ENCODE measurements at places on chromosomes 4 and X.

GRCh38 chr4:118033148-118034052, 886 bp upstream of the NDST3 start:
- DNase-seq, result peak; percentile 76

- no peak for DNase-seq
Observed at GRCh38 chr4:165874072-165874790, 1.2 kb downstream of the TLL1 start.

GRCh38 chr4:18480928-18481327, 459.4 kb upstream of the LCORL start:
- DNase-seq, result no peak

- DNase-seq, result peak; percentile 66
Observed at GRCh38 chrX:6021316-6022091, 207.2 kb downstream of the NLGN4X start.

- peak; percentile 46 for DNase-seq
Observed at GRCh38 chr4:2842687-2843262, 869 bp upstream of the ADD1 start.

- DNase-seq, result no peak
Observed at GRCh38 chr4:129371926-129372325, 276.0 kb downstream of the C4orf33 start.

DNA sequence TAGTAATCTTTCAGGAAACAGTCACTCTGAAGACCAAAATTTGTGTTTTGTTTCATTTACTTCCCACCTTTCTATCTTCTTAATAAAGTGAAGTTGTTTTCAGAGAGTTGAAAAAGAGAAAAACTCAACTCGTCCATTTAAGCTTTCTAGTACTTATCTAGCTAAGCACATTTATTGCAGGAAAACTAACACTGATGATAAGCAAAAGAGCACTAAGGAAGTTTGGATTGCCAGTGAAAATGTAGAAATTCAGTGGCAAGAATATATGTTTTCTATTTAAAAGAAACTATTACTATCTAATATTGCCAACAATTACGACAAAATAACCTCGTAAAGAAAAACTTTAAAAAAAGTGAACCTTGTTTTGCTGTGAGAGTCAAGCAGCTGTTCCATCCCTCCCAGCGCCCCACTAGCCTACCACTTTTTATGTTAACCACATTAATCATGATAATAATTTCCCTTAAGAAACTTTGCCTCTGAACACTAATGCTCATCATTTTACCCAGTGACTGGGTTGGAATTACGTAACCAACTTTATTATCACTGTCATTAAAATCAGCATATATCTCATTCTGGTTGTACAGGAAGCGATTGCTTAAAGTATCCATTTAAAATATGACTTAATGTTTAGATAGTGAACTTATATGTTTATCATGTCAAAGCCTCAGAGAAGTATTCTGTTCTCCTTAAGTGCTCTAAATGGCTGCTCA, 24.8 kb downstream of the SPRY1 start:
- DNase-seq, result no peak

DNA sequence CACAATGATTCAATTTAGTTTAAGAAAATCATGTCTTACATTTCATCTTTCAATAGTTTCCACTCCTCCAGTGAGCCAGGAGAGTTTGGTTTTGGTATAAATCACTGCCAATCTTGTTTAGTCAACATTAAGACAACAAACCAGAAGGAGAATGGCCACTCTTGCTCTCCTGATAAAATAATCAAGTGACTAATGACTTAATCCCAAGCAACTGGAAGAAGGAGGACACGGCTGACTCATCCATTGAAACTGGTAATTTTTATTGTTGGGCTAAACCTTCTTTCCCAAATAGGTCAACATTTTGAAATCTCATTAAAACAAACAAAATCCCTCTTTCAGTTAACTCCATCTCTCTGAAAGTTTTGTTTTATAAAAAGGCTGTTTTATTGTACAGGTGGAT, 230.2 kb downstream of the CLCN4 start:
- no peak for DNase-seq

- DNase-seq, result no peak
Observed at GRCh38 chrX:16060252-16060651, 63.1 kb upstream of the GRPR start.

- no peak for DNase-seq
Observed at GRCh38 chr4:173448103-173448502, 49.2 kb upstream of the SCRG1 start.

DNA sequence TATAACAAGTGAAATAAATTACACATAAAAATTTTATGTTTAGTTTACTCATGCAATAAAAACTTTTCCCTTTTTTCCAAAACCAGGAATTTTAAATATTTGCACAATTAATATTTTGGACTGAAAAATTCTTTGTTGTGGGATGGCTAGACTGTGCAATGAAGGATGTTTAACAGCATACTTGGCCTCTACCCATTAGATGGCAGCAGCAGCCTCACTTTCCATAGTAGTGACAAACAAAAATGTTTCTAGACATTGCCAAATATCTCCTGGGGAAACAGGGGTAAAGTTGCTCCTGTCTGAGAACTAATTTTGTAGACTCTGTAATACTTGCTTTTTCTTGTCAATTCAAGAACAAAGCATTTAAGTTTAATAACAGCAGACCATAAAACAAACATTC, 49.8 kb downstream of the SCLT1 start:
- no peak for DNase-seq

GRCh38 chr4:150176547-150176946, 98.3 kb downstream of the DCLK2 start:
- no peak for DNase-seq

DNA sequence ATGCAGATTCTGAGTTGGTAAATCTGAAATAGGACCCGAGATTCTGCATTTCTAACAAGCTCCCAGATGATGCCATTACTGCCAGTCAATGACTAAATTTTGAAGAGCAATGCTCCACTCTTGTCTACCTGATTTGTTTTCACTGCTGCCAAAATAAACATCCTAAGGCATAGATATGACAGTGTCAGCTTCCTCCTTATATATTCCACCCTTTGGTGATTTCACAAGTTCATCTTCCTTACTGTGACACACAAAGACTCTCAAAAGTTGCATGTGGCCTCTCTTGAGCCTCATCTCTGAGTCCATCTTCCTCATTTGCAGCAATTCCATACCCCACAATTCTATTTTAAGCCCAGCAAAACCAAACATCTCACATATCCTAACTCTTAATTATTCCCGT, 110.9 kb downstream of the FBXW7 start:
- peak; percentile 50 for DNase-seq

- DNase-seq, result no peak
Observed at GRCh38 chr4:184056877-184057276, 151.8 kb downstream of the STOX2 start.

DNA sequence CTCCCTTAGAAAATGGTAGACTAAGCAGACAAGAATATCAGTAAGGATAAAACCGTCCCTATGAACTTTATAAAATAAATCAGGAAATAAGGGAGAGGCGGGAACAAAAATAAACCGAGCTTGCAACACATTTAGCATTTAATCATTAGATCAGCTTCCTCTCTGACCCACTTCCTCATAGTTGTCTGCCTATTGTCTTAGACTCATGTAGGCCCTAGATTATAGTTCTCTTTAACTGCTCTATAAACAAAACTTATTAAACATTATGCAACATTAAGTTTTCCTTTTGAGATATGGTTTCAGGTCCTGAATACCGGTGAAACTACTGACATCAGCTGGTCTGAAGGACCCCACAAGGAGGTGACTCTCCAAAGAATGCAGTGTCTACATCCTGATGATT, 15.8 kb upstream of the SRD5A3 start:
- DNase-seq, result peak; percentile 39

DNA sequence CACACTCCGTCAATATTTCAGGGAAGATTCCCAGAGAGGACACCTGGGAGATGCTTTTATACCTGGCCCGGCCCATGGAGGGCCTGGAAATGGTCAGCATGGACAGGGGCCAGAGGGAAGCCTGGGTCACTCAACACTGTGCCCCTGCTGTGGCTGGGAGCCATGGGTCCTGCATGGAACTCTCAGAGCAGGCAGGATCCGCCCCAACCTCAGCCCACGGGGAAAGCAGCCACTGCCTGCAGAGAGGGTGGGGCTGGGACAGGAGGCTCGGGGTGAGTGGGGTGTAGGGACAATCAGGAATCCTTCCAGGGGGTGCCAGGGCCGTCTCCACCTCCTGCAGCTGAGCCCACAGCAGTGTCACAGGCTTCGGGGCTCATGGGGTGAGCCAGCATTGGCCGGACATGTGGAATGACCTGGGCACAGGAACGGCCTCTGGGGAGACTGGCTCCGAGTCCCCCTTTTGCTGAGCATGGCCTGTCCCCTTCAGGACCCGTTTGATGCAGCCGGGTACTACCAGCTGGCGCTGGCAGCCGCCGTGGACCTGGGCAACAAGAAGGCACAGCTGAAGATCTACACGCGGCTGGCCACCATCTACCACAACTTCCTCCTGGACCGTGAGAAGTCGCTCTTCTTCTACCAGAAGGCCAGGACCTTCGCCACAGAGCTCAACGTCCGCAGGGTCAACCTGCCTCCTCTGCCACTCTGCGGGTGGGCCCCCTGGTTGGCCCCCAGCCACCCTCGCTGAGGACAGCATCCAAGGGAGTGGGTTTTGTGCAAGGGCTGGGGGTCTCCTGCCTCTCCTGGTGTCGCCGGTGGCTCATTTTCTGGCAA, 29.1 kb upstream of the HTRA3 start:
- no peak for DNase-seq

DNA sequence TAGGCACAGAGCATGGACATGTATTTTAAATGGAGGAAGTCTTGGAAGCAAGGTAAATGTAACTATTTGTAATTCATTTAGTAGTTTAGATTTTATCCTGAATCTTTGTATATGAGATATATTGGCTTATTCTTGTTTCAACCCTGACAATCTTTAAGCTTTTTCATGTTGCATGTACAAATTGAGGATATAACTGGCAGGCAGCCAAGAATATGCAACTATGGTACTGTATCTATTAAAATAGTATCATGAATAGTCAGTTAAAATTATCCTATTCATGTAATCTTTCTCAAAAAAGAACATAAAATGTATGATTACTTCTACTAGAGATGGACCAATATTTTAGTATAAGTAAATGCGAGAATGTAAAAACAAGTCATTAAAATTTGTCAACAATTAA, 1141.5 kb downstream of the PCDH18 start:
- DNase-seq, result no peak

GRCh38 chrX:2550328-2551020, 49.7 kb upstream of the DHRSX start:
- no peak for DNase-seq

DNA sequence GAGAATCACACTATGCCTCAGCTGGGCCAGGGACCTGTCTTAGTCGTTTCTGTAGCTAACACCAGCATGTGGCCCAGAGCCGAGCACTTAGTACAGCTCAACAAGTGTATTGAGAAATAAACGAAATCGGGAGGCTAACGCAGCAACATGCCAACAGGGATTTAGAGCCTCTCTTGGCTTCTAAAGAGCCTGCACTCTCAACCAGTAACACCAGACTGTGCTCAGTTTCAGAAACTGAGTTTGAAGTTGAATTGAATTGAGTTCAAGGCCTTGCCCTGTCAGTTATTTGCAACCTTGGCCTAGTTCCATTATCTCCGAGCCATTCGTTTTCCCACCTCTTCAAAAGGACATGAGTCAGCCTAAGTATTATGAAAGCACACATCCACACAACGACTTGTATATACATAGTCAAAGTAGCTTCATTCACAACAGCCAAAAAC, 71.3 kb upstream of the LDB2 start:
- no peak for DNase-seq

GRCh38 chr4:151652841-151653547, 107.8 kb downstream of the GATB start:
- DNase-seq, result no peak

- DNase-seq, result no peak
Observed at GRCh38 chr4:128468123-128468989, 180.7 kb upstream of the PGRMC2 start.

- no peak for DNase-seq
Observed at GRCh38 chrX:100207331-100208024, 202.6 kb downstream of the PCDH19 start.

- DNase-seq, result peak; percentile 10
Observed at GRCh38 chrX:107484002-107484726, 34.7 kb downstream of the FRMPD3 start.

- DNase-seq, result no peak
Observed at GRCh38 chr4:57234252-57234775, 124.1 kb upstream of the IGFBP7 start.

DNA sequence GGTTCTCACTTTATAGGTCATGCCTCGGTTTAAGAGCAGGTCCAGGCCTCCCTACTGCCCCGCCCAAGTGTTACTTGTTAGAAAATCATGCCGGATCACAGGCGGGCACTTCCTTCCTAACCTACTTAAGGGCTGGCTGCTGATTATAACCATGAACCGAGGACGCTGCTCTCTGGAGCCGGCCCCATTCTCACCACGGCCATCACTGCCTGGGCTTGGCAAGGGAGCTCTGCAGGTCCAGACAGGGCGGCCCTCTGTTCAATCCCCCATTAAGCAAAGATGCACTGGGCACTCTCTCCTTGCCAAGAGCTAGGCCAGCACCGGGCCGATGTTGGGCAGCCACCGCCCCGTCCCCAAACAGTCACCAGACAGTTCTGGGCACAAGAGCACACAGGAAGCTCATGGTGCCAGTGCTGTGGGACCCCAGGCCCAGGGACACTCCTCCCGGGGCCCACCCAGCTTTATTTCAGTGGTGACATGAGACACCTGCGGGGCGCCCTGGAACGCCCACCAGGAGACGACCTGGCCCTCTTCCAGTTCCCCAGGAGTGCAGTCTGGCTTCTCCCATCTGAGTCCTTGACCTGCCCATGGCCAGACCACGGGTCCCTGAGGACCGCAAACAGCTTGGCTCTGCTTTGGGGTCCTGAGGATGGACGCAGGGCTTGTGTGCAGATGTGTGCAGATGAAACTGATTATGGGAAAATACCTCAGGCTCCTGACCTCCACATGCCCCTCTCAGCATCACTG, 44.0 kb downstream of the ABLIM2 start:
- no peak for DNase-seq

- DNase-seq, result peak; percentile 96
Observed at GRCh38 chrX:13087322-13088155, 43.1 kb upstream of the FAM9C start.

DNA sequence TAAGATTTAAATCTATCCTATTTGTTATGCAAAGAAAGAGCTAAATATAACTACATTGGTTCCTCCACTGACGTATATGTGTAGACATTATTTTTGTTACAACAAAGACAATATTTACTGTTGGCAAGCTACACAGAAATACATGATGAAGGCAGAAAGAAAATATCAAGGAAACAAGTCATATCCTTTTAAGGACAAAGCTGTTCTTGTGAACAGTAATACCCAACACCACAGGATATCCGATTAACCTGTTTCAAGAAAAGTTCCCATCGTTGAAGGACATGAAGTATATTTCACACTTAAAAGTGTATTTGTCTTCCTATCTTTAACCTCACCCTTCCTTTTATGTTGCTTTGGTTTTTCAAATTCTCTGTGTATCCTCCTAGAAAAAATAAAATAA, 235.8 kb upstream of the AADAT start:
- DNase-seq, result peak; percentile 13
